Hypothalamus (tissue), 51 donors: ENCODE measurements at places on chromosomes 11 and 22.

DNA sequence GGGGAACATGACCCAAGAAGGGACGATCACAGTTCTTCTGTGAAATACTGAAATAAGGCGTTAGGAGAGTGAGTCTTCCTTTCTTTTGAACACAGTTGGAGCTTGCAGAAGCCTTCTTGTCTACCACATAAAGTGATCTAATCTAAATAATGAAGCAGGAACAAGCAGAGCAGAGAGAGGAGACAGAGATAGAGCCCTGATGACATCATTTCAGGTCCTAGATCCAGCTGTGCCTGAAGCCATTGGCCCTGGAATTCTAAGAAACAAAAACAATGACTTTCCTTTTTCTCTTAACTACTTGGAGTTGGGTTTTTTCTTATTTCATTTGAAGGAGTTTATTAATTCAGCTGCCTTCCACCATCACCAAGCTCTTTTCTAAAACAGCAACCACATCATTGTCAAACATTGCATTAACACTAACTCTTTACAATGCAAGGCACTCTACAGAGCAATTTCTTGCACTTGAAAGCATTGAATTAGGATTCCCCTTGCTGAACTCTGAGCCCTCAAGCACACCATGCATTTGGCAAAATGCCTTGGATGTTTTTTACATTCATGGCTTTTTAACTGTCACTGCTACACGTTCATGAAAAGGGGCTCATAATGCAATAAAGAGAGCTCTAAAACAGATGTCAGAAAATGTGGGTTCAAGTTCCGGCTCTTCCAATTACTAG lies 117.2 kb upstream of the TIMP3 start:
- no peak for DNase-seq

DNA sequence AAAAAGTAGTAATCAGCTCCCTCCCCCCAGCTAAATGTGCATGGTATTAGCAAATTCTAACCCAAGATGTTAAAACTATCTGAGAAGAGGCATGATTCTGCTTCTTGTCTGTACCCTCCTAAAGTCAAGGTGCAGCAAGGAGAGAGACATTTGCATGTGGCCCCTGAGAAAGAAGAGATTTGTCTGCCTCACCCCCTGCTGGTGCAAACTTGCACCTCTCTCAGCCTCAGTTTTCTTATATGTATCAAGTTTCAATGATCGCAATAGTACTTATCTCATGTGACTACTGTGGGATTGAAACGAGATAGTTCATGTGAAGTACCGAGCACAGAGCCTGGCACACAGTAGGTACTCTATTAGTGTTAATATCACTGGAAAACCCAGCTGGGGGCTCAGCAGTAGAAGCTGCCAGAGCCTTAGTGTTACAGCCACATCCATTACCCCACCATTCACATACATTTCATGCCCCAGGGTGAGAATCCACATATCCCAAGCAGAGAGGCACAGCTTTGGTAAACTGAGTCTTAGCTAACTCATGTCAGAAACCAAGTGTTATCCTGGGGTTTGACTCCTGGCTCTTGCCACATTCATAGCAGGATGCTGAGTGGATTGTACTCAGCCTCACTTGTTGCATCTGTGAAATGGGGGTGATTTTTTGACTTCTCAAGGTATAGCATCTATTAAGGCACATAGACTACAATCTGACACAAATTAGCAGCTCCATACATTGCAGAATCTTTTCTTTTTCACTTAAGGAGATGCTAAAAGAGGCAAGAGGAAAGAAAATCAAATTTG lies 24.9 kb downstream of the CD44 start:
- DNase-seq = no peak

DNA sequence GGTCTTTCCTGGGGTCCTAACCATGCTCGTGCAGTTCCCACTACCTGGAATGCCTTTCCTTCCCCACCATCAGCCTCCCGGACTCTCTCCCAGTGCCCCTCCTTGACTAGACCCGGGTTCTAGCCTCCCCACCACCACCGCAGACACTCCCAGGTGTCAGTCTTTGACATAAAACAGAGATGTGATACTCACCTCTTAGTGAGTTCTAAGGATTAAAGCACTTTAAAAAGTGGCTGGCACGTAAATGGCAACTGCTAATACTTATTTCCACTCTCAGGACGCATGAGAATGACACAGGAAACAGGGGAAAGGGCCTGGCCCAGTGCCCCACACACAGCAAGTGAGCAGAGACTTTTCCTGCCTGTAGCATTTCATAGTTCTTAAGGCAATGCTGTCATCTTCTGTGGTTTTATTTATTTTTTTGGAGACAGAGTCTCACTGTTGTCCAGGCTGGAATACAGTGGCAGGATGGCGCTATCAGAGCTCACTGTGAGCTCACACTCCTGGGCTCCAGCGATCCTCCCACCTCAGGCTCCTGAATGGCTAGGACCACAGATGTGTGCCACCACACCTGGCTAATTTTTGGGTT lies 1.9 kb upstream of the SLC25A45 start:
- DNase-seq = no peak

DNA sequence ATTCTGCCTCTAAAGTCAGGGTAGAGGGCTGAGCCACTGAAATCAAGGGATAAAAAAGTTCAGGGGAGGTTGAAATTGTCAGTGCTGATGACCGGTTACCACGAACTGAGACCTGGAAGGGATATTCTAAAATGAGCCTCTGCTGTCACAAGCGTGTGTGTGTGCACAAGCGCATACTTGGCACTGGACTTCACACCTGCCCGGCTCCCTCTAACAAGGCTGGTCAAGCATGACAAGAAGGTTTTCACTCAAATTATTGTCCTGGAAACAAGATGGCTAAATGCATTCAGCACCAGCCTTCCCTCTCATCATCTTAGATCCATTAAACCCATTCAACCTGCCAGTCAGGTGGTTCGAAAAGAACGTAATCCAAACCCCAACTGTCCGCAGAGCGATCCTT lies 54.8 kb upstream of the CECR2 start:
- DNase-seq = no peak

GRCh38 chr11:64097468-64098317 lies 62.0 kb downstream of the FLRT1 start:
- no peak for DNase-seq

- DNase-seq = no peak
Observed at GRCh38 chr11:47125083-47125482, 51.6 kb downstream of the ARFGAP2 start.

DNA sequence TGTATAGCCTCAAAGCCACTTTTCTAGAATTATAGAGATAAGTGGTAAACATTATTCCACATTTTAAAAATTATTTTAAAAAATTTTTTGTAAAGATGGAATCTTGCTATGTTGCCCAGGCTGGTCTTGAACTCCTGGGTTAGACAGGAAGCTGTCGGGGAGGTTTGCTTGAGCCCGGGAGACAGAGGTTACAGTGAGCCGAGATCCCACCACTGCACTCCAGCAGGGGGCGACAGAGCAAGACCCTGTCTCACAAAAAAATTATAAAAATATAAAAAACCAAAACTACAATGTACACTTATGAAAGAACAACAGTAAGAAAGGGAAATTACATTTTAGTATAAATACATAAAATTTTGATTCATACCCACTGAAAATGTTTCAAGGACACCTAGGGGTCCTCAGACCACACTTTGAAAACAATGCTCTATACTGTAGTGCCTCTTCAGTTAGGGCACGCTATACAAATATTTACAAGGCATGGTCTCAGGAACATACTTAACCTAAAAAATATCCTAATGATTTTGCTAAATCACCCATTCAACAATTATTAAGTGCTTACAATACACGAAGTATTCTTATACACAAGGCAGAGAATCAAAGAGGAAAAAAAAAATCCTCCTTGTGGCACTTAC lies 111.2 kb downstream of the MRTFA start:
- no peak for DNase-seq

DNA sequence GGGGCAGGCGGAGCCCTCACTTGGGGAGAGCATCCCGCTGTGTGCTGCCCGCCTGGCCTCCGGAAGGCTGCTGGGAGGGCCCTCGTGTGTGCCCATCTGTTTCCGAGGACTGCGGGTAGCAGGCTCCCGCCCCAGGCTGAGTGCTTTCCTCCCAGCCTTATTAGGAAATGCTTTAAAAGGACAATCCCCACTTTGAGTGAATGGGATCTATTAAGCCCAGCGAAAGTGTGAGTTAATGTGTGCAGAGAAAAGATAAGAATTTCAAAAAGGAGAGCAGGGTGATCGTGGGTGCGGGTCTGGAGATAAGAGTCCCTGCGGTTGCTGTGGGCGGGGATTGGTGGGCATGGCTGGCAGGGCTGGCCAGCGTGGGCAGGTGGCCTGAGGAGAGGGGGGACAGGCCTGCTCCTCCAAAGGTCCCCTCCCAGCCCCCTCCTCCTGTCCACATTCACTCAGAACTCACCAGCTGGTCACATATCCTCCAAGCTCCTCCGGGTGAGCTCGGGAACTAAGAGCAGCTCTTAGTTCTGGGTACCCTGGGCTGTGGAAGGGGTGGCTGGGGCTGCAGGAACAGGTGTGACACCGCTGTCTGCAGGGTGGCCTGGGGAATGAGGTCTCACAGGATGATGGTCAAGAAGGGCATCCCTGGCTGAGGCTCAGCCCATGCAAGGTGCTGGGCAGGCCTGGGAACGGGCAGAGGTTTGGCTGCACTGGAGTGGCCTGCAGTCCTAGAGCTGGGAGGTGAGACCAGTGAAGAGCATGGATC lies 1260.3 kb downstream of the BRD1 start:
- no peak for DNase-seq

DNA sequence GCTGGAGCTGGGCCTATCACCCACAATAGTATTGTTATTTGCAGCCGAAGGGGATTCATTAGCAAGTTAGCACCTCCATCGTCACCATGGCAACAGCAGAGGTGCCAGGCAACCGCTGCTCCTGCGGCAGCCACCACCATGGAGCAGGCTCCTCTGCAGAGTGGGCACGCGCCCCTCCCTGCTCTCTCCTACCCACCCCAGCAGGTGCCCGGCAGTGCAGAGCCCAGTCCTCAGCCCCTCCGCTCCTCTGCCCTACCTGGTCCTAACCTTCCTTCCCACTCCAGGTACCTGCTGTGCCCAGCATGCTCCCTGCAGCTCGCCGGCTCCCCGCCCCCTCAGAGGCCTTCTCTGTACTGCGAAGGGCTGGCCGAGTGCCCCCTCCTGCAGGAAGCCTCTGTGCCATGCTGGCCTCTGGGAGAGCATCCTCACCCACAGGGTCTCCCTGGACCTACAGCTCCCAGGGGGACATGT lies 3.6 kb downstream of the DUSP8 start:
- no peak for DNase-seq

DNA sequence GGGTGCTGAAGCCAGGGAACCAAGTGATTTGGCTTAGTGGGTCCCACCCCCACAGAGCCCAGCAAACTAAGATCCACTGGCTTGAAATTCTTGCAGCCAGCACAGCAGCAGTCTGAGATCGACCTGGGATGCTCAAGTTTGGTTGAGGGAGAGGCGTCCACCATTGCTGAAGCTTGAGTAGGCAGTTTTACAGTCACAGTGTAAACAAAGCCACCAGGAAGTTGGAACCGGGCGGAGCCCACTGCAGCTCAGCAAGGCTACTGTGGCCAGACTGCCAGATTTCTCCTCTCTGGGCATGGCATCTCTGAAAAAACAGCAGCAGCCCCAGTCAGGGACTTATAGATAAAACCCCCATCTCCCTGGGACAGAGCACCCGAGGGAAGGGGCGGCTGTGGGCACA lies 424.1 kb upstream of the TENM4 start:
- DNase-seq = no peak

DNA sequence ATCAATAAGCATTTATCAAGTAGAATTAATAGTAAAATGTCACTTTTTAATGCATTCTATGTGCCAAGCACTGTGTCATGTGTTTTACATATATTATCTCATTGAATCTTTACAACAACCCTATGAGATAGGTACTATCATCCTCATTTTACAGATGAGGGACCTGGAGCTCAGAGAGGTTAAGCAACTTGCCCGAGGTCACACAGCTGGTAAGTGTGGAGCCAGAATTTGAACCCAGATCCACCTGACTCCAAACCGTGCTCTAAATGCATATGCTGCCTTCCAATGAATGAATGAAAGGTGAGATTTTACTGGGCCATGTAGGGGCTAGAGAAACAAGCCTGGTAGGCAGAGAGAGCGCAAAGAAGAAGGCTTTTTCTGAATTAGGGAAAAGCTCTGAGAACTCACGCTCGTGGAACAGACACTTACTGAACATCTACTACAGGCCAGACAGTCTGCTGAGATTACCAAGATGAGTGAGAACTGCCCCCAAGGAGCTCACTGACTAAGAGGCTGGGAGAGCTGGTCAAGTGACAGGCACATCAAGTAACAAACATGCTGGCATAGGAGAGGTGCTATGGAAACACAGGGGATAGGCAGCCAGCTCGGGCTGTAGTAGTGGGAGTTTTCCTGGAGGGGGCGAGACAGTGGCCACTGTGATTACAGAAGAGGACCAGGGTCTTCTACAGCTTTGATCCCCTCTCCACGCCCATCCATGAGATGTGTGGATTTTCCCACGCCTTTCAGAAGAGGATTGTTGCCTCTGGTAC lies 4.4 kb downstream of the ABCG4 start:
- DNase-seq = no peak

DNA sequence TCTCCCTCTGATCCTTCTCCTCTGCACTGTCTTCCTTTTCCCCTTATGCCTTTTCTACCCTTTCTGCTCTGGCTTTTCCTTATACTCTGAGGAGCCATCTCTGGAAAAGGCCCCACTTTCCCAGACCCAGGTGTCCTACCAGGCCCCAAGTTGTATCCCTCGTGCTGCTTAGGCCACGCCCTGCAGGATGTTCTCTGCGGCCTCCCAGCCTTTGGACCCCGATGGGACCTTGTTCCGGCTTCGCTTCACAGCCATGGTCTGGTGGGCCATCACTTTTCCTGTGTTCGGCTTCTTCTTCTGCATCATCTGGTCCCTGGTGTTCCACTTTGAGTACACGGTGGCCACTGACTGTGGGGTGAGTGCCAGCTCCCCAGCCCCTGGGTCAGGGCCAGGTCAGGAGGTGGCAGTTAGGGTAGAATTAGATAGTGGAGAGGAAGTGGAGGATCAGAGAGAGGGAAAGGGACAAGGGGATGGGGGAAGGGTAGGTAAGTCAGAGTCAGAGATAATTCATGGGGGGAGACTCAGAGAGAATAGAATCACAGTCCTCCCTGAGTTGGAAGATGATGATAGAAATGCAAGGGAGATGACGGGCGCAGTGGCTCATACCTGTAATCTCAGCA lies 8.9 kb downstream of the PGAP2 start:
- no peak for DNase-seq

DNA sequence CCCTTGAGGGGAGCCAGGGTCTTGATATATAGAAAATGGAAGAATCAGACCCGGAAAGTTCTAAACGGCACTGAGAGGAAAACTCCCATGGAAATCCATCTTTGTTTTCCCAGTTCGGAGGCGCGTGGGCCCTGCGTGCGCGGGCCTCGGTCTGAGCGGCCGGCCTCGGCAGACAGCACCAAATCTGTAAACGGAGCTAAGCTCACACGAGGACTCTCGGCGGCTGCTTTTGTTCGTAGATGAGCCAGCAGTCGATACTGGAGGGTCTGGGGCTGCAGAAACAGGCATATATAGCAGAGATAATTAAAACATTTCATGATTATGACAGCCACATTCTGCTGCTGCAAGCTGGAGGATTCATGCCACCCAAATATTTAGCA lies 68.5 kb upstream of the PPARA start:
- no peak for DNase-seq

- DNase-seq = no peak
Observed at GRCh38 chr22:39724390-39724789, 153.8 kb downstream of the CACNA1I start.

- DNase-seq = no peak
Observed at GRCh38 chr11:14224395-14224794, 134.6 kb downstream of the RRAS2 start.

- DNase-seq = no peak
Observed at GRCh38 chr11:120172054-120172911, 34.4 kb upstream of the TRIM29 start.
